Effector CD8-positive, alpha-beta T cell (primary cell): ENCODE measurements at places on chromosomes 4 and X.

GRCh38 chrX:46913667-46914066 is 1.4 kb downstream of the JADE3 start:
- no peak for DNase-seq

DNA sequence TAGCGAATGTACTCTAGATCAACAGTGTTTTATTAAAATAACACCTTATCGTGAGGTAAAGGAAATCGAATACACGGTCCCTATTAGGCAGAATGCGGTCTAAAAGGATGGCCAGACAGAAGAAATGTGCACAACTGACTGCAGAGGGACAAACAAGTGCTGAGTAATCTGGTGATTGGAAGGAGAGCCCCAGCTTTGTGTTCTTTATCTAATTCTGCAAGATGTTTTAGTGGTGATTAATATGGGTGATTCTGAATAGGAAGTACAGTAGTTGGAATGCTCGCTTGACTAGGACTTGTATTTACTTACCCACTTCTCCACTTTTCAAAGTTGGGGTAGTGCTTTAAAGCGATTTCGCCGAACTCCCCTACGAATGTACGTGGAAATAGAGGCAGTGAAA is 1.2 kb downstream of the WDR44 start:
- DNase-seq: no peak

DNA sequence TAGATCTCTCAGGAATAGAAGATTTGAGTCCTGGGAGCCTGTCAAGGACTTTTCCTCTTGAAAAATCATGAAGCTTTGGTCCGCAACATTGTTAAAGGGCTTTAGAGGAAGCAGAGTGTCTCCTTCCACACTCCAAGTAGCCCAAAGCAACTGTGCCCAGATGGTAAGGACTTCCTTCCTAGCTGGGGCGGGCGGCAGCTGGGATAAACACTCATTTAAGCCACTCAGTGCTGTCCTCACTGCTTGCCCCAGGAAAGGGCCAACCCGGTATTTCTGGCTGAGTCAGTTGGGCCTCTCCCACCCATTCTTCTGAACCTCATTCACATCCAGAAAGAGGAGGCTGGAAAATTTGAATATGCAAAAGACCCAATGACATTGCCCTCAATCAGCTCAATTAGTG is 144.3 kb downstream of the CHIC2 start:
- no peak for DNase-seq

DNA sequence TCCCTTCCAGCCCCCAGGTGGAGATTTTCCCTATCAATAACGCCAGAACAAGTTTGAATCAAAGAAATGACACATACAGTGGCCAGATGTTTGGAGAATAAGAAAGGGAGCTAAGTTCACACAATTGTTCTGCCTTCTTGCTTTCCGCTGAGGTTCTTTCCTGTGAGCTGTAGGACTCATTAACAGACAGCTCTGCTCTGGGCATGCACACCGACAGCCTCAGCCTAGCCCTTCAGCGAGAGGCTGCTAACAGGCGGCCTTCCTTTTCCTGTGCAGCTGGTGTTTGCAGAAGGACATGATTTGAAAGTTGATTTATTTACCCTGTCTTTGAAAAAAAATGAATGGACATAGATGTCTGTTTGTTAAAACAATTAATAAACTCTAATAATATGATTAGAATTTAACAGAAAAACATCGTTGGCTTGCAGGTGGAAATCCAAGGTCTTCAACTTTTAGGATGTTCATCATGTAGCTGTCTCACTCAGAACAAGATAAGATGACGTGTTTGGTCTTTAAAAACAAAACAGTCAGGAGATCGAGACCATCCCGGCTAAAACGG is 183.3 kb downstream of the KDR start:
- no peak for DNase-seq

DNA sequence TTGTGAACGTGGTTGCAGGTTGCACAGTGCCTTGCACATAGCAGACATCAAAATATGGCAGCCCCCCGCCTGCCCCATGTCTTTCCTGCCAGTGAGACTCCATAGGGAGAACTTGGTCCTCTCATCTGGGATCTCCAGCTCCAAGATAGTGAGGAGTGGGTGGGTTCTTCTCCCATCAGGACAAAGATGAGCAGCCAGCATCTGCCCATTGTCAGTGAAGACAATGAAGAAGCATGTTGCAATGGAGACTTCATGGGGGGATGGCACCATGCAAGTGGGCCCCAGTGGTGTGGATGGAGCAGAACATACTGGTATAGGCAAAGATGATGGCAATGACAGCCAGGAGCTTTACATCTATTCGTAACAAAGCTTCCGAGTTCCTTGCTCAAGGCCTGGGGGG is 80.2 kb downstream of the STARD8 start:
- no peak for DNase-seq

- no peak for DNase-seq
Observed at GRCh38 chr4:54626113-54626512, 31.6 kb upstream of the KIT start.

- no peak for DNase-seq
Observed at GRCh38 chr4:137851435-137851834, 319.1 kb upstream of the PCDH18 start.

GRCh38 chr4:17771284-17771908 is 10.0 kb downstream of the FAM184B start:
- no peak for DNase-seq

DNA sequence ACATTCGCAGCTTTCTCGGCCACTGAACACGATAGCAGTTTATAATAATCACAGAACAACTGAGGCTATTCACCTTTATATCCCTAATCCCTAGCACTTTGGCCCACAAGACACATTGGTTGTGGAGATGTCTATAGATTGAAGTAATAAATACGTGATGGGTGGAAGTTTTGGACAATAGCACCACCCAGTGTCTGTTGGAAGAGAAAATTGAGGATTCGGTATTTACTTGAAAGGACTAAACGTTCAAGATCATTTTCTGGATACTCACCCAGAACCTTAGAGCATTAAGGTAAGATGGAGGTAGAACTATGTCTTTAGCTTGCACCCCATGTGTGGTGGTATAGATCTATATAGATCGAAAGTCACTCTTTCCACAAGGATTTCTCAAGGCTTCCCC is 787 bp upstream of the TMSB15A start:
- no peak for DNase-seq

GRCh38 chr4:84176016-84176415 is 323.1 kb downstream of the NKX6-1 start:
- no peak for DNase-seq

DNA sequence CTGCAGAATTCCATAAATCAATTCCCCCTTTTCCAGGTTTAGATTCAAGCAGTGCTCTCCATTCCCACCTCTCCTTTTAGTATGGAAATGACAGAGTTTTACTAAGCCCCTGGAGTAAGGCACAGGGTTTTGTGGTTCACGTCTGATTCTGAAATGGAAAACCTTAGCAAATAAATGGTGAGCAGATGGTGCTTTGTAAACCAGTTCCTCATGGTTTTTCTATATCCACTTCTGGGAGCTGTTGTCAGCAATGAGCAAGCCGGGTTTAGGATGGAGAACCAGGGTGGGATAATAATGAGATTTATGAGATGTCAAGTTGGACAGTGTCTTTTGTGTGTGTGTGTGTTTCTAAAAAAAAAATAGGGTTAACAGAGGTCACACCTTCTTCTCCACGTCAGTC is 113.8 kb upstream of the RBPJ start:
- no peak for DNase-seq

DNA sequence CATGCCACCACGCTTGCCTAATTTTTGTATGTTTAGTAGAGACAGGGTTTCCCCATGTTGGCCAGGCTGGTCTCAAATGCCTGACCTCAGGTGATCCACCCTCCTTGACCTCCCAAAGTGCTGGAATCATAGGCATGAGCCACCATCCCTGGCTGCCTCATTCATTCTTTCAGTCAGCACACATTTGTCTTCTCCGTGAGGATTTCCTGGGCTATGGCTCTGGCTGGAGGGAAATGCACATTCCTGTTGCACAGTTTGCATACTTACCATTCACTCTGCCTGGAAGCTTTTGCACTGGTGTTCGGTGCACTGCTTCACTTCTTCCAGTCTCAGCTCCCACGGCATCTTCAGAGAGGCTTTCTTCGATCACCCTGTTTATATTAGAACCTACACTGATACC is 267.8 kb downstream of the STIM2 start:
- DNase-seq: no peak

DNA sequence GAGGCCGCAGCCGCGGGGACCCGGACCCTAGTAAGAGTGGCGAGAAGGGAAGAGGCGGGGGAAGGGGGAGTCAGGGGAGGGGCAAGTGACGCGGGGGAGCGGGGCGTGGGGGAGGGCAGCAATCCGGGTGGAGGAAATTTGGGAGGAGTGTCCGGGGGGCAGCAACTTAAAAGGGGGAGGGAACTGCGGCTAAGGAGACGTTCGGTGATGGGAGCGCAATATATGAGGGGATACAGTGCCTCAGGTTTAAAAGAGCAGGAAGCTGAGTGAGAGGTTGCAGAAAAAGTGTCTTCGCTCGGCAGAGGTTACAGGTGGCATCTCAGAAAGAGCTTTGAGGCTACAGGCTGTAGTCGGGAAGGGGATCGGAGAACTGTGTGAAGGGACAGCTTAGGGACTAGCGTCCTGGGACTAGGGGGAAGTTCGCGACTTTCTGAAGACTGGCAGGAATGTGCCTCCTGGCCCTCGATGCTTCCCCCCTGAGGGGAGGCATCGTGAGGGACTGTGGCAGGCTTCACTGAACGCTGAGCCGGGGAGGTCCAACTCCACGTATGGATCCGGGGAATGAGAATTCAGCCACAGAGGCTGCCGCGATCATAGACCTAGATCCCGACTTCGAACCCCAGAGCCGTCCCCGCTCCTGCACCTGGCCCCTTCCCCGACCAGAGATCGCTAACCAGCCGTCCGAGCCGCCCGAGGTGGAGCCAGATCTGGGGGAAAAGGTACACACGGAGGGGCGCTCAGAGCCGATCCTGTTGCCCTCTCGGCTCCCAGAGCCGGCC is 519 bp downstream of the FOXO4 start:
- no peak for DNase-seq
